ENCODE measurements at places on chromosomes 5 and 9.

DNA sequence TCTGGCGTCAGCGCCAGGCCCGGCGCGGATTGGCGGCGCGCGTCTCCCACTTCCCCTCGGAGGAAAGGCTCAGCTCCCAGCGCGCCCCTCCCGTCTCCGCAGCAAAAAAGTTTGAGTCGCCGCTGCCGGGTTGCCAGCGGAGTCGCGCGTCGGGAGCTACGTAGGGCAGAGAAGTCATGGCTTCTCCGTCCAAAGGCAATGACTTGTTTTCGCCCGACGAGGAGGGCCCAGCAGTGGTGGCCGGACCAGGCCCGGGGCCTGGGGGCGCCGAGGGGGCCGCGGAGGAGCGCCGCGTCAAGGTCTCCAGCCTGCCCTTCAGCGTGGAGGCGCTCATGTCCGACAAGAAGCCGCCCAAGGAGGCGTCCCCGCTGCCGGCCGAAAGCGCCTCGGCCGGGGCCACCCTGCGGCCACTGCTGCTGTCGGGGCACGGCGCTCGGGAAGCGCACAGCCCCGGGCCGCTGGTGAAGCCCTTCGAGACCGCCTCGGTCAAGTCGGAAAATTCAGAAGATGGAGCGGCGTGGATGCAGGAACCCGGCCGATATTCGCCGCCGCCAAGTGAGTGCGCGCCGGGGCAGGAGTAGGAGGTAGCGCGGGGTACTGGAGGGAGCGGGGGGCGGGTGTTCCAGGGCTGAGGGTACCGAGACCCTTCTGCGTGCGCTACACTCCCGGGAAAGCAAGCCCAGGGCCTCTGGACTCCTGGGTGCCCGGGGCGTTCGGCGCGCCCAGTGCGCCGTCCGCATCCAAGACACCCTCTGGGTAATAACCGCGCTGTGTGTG, at the start of gene MSX2:
TSS of gene MSX2 (plus strand) at position 99 of the 777 bp plus-strand sequence. CDS start at position 177, 78 bp downstream.
- DNase-seq: peak; percentile 97

GRCh38 chr5:6858419-6858818, 145.2 kb downstream of the TENT4A start:
- no peak for DNase-seq

GRCh38 chr9:135155396-135155795, 67.9 kb downstream of the OLFM1 start:
- no peak for DNase-seq

DNA sequence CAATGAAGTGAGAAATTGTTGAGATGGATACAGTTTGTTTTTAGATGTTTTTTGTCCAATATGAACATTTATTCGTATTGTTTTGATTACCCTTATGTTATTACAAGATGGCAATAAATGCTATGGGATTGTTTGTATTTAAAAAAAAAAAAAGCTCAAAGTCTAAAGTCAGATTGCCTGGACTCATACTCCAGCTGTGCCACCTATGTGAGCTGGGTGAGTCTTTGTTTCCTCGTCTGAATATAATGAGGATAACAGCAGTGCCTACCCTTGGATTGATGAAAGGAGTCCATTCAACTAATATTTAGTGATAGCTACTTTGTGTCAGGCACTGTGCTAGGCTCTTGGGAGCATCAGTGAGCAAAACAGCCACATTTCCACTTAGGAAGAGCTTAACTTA, 14.6 kb upstream of the CCNJL start:
- no peak for DNase-seq

GRCh38 chr9:99486684-99487083, 264.6 kb downstream of the SEC61B start:
- no peak for DNase-seq

- no peak for DNase-seq
Observed at GRCh38 chr5:122137702-122138101, 8.4 kb downstream of the ZNF474 start.

- DNase-seq: no peak
Observed at GRCh38 chr9:92332577-92333281, 7.0 kb downstream of the CENPP start.

- no peak for DNase-seq
Observed at GRCh38 chr9:120770931-120771330, 22.3 kb downstream of the FBXW2 start.

GRCh38 chr9:106931466-106931865, 68.5 kb downstream of the ZNF462 start:
- no peak for DNase-seq

GRCh38 chr9:112301420-112301819, 32.0 kb downstream of the PTBP3 start:
- DNase-seq: no peak

GRCh38 chr9:133735931-133736330, 2.2 kb downstream of the SARDH start:
- no peak for DNase-seq

- DNase-seq: no peak
Observed at GRCh38 chr5:1150866-1151265, 39.0 kb upstream of the SLC12A7 start.

DNA sequence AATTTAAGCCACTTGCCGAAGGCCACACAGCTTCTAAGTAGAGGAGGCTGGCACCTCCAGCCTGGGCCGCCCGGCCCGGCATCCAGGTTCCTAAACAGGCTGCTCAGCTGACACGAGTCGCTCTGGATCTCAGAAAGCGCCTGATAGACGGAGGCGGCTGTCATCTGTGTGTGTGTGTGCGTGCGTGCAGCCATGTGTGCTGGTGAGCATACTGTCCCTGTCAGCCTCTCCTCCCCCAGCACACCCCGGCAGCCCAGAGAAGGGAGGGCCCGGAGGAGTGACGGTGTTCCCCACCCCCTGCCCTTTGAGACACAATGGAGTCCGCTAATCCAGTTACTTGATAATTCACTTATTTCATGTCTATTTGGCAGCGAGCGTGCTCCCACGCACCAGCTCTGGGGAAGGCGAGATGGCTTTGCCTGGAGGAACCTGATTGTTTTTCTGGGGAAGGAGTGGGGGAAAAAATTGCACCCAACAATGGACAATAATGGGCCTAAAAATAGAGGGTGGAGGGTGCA, 20.0 kb downstream of the NTNG2 start:
- no peak for DNase-seq

GRCh38 chr5:40515476-40515875, 164.2 kb upstream of the PTGER4 start:
- no peak for DNase-seq

GRCh38 chr9:23850242-23850689, 24.2 kb upstream of the ELAVL2 start:
- peak; percentile 27 for DNase-seq

DNA sequence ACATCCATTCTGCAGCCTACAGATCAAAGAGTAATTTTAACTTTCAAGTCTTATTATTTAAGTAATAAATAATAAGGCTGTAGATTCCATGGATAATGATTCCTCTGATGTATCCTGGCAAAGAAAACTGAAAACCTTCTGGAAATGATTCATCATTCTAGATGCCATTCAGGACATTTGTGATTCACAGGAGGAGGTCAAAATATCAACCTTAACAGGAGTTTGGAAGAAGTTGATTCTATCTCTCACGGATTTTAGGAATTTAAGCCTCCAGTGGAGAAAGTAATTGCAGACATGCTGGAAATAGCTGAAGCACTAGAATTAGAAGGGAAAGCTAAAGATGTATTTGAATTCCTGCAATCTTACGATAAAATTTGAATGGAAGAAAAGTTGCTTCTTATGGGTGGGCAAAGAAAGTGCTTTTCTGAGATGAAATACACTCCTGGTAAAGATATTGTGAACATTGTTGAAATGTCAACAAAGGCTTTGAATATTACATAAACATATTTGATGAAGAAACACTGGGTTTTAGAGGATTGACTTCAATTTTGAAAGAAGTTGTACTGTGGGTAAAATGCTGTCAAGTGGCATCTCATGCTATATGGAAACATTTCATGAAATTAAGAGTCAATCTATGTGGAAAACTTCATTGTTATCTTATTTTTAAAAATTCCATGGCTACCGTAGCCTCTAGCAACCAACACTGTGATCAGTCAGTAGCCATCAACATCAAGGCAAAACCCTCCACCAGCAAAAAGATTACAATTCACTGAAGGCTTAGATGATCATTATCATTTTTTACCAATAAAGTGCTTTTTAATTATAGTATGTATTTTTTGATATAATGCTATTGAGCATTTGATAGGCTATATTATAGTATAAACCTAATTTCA, 1141.0 kb downstream of the CDH12 start:
- DNase-seq: no peak

DNA sequence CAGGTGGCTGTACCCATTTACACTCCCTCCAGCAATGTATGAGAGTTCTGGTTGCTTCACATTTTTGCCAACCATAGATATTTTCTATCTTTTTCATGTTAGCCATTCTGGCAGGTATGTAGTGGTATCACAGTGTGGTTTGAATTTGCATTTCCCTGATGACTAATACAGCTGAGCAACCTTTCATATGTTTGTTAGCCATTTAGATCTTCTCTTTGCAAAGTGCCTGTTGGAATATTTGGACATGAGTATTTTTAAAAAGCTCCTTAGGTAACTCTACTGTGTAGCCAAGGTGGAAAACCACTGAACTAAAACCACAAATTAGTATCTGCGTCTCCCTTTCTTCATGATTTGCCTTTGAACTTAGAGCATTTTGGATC, 31.9 kb downstream of the IRF1 start:
- DNase-seq: no peak

DNA sequence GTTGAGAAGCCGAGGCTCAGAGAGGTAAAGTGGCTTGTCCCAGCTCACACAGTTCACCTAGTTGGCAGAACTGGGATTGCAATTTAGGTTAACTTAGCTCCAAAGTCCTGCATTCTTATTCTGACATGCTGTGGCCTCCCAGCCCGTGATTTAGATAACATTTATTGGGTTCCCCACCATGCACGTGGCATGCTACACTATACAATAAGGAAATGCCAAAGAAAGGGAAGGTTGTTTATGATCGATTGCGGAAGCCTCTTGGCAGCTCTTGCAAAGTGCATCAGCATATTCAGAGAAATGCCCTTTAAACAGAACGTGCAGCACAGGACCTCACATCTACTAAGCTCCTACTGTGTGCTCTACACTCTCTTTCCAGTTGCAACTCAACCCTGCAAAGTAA, 3.2 kb downstream of the NEURL1B start:
- DNase-seq: no peak

DNA sequence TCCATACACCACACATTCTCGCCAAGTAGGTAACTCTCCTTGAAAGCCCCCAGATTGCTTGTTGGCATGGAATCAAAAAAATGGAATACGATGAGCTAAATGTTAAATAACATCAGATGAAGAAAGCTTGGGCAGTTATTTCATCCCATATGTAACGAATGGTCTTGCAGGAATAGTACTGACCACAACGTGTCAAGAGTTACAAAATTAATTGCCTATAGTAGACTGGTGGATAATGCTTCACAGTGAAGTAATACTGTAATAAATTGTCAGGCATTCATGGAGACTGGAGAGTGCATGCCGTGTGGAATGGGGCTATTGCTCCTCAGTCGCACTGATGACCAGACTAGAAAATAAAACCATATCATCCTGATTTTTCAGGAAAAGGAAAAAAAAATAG, 1628.7 kb downstream of the MAT2B start:
- no peak for DNase-seq

DNA sequence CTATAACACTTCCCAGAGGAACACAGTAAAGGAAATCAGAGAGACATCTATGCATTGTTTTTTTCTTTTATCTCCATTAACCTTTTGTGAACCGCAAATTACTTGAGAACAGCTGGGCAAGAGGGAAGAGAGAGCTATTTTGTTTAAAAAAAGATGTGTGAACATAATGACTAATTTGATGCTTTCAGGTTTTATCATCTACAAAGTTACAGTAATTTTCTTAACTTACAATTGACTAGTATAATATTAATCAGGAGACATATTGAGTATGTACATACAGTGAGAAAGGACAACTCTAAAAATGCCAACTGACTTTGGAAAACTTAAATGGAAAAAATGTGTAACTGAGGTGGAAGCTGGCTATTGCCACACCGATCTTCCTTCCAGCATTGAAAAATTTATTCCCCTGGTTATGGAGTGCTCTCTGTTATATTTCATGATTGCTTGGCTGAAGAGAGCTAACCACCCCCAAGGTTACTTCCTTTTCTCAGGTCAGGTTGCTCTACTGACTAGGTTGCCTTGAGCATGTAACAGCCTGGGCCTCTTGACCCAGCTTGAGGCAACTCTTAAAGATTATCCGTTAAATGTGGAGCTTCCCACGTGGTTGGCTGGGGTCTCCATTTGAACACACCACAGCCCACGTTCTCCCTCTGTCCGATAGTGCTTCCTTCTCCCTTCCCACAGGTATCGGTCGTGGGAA, 62.6 kb upstream of the C6 start:
- no peak for DNase-seq

DNA sequence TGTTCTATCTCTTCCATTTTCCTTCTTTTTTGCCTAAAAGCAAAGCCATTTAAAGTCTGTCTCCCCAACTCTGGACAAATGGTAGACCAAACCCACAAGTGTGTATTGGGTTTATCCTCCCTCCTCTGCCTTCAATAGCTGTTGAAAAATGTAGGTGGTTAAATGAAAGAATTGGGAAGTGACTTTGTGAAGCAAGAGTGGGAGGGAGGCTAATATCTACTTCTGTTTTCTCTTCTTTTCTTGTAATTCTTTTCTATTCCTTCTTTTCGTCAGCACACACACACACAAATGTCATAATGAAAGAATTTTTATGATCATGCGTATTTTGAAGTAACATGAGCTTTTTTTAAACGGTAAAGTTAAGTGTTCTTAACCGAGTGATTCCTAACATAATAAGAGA, 3.8 kb downstream of the CCDC152 start:
- DNase-seq: no peak

GRCh38 chr9:130473566-130473965, 28.8 kb downstream of the ASS1 start:
- DNase-seq: no peak

GRCh38 chr5:68433923-68434879, 218.6 kb downstream of the PIK3R1 start:
- DNase-seq: peak; percentile 95
